ENCODE measurements at places on chromosomes 11 and 22.
A peak's percentile ranks its signal among the peaks of the same experiment; 100 is the strongest.

GRCh38 chr11:20238712-20239111, 78.4 kb upstream of the DBX1 start:
- DNase-seq, result no peak

DNA sequence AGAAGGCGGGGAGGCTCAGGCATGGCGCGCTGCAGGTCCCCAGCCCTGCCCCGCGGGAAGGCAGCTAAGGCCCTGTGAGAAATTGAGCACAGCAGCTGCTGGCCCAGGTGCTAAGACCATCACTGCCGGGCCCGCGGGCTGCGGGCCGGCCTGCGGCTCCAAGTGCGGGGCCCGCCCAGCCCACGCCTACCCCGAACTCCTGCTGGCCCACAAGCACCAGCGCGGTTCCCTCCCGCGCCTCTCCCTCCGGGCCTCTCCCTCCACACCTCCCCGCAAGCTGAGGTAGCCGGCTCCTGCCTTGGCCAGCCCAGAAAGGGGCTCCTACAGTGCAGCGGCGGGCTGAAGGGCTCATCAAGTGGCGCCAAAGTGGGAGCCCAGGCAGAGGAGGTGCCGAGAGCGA, 4.6 kb upstream of the RDX start:
- DNase-seq, result no peak

DNA sequence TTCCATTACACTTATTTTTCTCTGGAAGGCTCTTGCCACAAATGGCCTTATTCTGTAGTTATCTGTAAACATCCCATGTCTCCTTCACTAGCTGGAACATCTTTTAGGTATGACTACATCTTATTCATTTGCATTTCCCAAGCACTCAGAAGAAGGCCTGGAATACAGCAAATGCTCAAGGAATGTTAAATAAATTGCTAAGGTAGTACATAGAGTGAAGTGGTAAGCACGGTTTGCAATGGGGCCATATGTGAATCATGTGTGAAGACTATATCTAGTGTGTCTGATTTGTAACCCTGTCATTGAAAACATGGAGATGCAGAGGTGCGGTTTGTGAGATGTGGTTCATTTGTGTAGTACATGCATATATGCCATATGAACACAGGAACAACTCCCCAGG, 33.5 kb downstream of the GDPD4 start:
- no peak for DNase-seq

DNA sequence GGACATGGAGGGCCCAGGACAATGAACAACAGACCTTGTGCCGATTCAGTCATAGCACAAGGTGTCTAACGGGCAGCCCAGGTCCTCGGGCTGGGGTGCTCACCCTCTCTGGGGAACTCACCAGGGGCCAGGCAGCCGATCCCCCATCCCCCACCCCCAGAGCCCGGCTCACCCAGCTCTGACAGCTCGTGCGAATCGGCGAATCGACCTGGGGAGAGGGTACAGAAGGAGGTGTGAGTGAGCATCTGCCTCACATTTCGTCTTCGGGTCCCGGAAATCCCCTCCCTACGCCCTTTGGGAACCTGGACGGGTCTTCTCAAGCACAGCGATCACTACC, 423 bp downstream of the PEX16 start:
- DNase-seq, result no peak

GRCh38 chr22:39426380-39427043, 26.9 kb downstream of the TAB1 start:
- no peak for DNase-seq

- DNase-seq, result no peak
Observed at GRCh38 chr11:104464691-104465090, 300.7 kb upstream of the PDGFD start.

GRCh38 chr11:44037658-44037998, 10.2 kb upstream of the ACCSL start:
- no peak for DNase-seq

GRCh38 chr22:21100149-21101032, 54.6 kb downstream of the LRRC74B start:
- DNase-seq, result no peak

DNA sequence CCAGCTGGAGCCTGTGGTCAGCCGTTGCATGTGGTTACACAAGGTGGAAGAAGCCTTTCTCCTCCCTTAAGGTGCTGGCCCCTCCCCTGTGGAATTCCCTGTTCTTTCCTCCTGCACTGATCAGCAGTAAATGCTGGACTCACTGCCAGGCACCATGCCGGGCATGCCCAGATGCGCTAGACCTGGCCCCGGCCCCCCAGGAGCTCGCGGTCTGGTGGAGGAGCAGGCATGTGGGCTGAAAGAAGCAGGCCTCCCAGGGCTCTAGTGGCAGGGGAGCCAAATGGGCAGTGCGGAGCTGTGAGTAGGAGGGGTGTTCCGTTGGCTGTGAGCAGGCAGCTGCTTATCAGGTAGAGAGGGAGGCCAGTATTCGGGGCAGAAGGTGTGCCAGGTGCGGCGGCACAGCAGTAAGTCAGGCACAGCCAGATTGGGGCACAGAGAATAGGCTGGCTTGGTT, 10.2 kb downstream of the DGKZ start:
- no peak for DNase-seq

- DNase-seq, result no peak
Observed at GRCh38 chr11:106012744-106013143, 9.3 kb downstream of the MSANTD4 start.

GRCh38 chr11:126318574-126319373, 14.9 kb downstream of the DCPS start:
- peak; percentile 61 for DNase-seq

All from GM10248 (cell line).